Ovary (tissue), 10 donors: ENCODE measurements at places on chromosomes 4 and X. TPM values are rescaled to one million over a fixed set of nuclear protein-coding genes. Genes with fewer than 3 reads are reported as not detected.

DNA sequence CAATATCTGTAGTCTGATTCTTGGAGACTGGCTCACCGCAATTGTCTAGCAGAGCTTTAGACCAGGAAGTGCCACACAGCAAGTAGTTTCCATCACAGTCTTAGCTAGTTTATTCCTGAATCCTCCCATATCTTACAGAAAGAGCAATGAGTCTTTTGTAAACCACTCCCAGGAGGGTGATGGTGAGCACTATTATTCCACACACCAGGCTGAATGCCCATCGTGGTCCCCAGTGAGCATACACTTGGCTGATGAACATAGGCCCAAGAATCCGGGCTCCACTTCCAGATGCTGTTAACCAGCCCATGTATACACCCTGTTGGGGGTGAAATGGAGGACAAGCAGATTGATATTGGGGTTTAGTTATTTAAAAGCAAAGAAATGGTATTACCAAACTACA, 39.8 kb downstream of the PLK4 start:
- H3K4me3 ChIP-seq, result no peak overlapping the region
- no peak for DNase-seq
- H3K27ac ChIP-seq, result no peak overlapping the region
- H3K36me3 ChIP-seq, result no peaks in the 10 kb centered on the region

STS gene
- total RNA-seq, result 2.6 TPM

DNA sequence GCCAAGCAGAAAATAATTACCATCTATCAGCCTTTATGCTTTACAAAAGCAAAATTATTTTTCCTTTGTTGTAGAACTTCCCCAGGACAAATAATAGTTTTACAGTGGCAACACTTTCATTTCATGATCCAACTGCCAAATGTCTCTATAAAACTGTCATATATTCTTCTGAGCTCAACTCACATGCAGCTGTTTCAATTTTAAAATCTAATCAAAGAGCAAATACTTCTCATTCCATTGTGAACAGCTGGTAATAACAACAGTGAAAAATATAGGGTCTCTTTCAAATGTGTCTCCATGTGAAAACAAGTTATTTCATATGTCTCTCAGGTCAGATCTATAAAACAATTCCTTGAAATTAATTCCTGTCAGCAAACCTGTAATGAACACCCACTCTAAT, 270.6 kb upstream of the SLC7A11 start:
- no peaks in the 10 kb centered on the region for H3K36me3 ChIP-seq
- no peak overlapping the region for H3K4me3 ChIP-seq
- no peaks in the 10 kb centered on the region for H3K27me3 ChIP-seq
- no peak overlapping the region for H3K27ac ChIP-seq
- H3K4me1 ChIP-seq, result no peaks in the 10 kb centered on the region
- DNase-seq, result no peak

GRCh38 chr4:153140294-153140693, 63.9 kb upstream of the TRIM2 start:
- no peak overlapping the region for H3K27ac ChIP-seq
- no peak overlapping the region for H3K4me3 ChIP-seq
- H3K36me3 ChIP-seq, result no peaks in the 10 kb centered on the region
- no peaks in the 10 kb centered on the region for H3K4me1 ChIP-seq
- H3K27me3 ChIP-seq, result no peaks in the 10 kb centered on the region

GRCh38 chr4:5503336-5503936, 204.9 kb downstream of the EVC2 start:
- no peaks in the 10 kb centered on the region for H3K4me1 ChIP-seq
- H3K36me3 ChIP-seq, result no peaks in the 10 kb centered on the region
- no peak overlapping the region for H3K4me3 ChIP-seq
